ENCODE measurements at places on chromosomes 3 and 15.

- no peak for DNase-seq
Measured at GRCh38 chr3:2578560-2578959, 479.9 kb downstream of the CNTN4 start.

DNA sequence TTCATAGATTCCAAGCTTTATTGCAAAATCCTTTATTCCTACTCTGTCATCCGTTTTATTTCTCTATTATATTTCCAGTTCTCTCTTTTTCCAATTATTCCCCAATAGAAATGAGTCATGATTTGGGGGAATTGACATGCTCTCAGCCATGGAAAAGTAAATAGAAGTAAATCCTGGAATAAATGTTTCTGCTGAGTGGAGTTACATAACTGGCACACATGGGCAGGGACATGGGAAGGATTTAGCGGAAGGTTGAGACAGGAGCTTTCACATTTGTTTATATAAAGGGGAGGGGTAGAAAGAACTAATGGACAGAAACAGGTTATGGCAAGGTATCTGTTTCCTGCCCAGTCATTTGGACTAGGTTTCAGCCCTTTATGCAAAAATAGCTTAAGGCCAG, 221.6 kb downstream of the PLOD2 start:
- no peak for DNase-seq

DNA sequence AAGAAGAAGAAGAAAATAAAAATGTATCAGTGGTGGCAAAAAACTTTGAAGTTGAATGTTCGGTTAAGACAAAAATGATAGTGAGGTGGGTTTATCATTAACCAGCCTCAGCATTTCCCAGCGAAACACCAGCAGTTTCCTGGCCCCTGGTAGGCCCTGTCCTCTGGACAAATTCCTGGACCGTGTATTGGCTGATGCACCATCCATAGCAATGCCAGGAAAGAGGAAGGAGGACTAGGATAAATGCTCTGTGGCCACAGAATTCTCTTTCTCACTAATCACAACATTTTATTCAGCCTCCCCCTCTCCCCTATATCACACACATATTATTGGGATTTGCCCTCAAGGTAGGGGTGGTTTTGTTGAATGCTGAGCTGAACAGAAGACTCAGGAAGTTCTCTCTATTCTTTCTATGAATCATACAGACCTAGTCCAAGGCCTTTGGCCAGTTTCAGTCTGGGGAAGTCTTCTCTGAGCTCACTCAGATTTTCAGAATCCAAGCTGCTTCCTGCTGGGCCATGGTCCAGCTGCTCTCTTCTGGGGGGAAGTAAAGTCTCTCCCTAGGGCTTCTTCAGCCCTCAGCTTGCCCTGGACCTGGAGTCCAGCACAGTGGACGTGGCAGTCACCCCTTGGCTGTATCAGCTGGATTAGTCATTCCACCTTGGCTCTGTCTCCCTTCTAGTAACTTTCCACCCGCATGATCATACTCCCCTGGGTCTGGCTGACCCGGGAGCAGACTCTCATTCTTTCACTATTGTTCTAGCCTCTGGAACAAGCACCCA, 27.6 kb downstream of the SLC28A1 start:
- peak; percentile 94 for DNase-seq

GRCh38 chr3:101677436-101678286, 729 bp upstream of the ZBTB11 start:
- no peak for DNase-seq

Data from GM03348 (cell line).